T-cell (primary cell): ENCODE measurements at places on chromosomes 16 and 17.

DNA sequence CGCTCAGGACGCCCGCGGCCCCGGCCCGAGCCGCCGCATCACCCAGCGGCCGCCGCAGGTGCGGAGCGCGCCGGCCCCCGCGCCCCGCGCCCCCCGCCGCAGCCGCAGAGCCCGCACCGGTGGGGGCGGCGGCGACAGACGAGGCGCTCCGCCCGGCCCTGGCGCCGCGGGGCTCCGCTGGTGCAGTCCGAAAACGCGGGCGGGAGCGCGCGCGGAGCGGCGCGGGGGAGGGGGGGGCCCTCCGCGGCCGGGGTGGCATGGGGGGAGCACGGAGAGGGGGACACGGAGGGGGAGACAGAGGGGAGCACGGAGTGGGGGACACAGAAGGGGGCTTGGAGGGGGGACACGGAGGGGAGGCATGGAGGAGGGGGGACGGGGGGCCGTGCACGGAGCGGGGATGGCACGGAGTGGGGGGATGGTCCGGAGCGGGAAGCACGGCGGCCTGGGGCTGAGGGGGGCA, at the start of gene AATK:
TSS of gene AATK (minus strand) at position 189 of the 460 bp plus-strand sequence. CDS start 229 bp downstream, outside the sequence.
- no peak for DNase-seq
- H3K36me3 ChIP-seq, result no peaks in the 10 kb centered on the region
- peaks cover 10% of the 10 kb centered on the region for H3K4me1 ChIP-seq

DNA sequence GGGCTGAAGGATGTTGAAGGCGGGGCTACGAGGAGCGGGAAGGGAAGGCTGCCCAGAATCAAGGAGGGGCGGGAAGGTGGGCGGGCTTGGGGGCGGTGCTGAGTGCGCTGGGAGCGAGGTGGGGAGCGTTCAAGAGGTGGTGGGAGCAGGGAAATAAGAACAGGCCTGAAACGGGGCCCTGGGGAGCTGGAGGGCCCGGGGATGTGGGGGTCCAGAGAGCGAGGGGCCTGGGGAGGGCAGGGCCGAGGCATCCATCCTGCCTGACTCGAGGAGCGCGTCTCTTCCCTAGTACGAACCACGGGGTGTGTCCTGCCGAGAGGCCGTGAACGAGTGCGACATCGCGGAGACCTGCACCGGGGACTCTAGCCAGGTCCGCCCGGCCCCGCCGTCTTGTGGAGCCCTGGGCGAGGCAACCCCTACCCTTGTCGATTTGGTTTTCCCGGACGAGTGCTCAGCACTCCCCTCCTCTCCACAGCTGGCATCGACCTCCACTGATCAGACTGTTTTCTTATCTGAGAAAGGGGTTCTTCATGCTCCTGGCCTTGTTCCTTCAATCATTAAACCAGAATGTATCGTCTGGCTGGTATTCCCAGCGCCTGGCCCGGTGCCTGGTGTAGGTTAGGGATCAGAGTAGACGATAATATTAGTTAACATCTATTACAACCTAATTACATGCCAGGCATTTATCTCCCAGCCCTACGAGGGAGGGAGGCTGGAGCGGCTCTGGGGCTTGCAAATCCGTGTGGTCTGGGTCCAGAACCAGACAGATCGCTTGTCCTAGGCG, 17.2 kb downstream of the ADAM11 start:
- H3K4me3 ChIP-seq, result peak overlapping the region; percentile 66
- H3K27me3 ChIP-seq, result peaks cover 65% of the 10 kb centered on the region
- H3K4me1 ChIP-seq, result peaks cover 7% of the 10 kb centered on the region
- no peaks in the 10 kb centered on the region for H3K36me3 ChIP-seq

DNA sequence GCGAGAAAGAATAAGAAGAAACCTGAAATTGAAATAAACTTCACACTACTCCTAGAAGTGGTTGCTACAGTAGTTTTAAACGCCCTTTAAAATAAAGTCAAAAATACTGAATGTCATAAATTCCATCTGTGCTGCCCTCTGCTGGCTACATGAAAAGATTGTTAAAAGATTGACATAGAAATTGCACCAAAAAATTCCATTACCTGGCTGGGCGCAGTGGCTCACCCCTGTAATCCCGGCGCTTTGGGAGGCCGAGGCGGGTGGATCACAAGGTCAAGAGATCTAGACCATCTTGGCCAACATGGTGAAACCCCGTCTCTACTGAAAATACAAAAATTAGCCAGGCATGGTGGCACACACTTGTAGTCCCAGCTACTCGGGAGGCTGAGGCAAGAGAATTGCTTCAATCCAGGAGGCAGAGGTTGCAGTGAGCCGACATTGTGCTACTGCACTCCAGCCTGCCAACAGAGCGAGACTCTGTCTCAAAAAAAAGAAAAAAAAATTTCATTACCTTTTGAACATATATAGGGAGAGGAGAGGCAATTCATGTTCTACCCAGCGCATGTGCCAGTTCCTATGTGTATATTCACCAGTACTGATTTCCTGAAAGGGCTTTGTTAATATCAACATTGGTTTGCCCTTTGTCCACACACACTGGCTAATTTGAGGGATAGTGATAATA, 36.5 kb downstream of the CYTH1 start:
- peaks cover 83% of the 10 kb centered on the region for H3K4me1 ChIP-seq
- H3K36me3 ChIP-seq, result peaks cover 3% of the 10 kb centered on the region
- DNase-seq, result no peak
- no peaks in the 10 kb centered on the region for H3K27me3 ChIP-seq

GRCh38 chr17:77235370-77235941, 94.7 kb downstream of the SEC14L1 start:
- peaks cover 13% of the 10 kb centered on the region for H3K4me1 ChIP-seq
- H3K27ac ChIP-seq, result no peak overlapping the region
- H3K36me3 ChIP-seq, result no peaks in the 10 kb centered on the region
- no peak for DNase-seq
- peak overlapping the region; percentile 19 for H3K4me3 ChIP-seq
- peaks cover 4% of the 10 kb centered on the region for H3K27me3 ChIP-seq

DNA sequence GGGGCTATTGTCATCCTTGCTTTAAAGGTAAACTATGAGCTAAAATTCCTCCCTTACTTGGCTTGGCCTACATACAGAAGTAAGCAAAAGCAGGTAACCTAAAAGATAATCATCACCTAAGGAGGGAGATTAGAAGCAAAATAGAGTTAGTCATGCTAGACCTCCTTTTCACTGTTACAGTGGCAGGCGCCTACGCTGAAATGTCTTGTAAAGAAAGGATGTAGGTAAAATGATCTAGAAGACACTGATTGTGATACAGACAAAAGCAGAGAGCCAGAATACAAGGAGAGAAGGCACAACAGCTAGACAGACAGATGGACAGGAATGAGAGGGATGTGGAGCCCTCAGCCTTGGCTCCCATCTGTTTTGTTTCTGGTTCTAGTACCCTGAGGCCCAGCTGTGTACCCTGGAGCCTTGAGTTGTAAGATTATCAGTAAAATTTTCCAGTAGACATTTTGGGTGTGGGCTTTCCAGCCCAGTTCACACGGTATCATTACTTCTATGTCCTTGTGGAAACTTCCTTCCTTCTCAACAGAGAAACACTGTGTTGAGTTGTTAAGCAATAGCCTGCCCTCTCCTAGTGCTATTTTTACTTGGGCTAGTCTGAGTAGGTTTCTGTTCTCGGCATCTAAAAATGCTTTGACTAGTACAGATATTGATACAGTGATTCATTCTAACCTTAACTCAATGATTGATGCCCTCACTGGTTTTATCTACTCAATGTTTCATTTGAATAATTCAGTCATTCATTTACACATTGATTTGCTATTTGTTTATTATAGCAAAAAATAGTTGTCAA, 7.7 kb upstream of the C16orf78 start:
- no peaks in the 10 kb centered on the region for H3K27me3 ChIP-seq
- no peaks in the 10 kb centered on the region for H3K4me1 ChIP-seq
- H3K36me3 ChIP-seq, result no peaks in the 10 kb centered on the region
- H3K4me3 ChIP-seq, result no peak overlapping the region
- DNase-seq, result no peak
- H3K27ac ChIP-seq, result no peak overlapping the region

DNA sequence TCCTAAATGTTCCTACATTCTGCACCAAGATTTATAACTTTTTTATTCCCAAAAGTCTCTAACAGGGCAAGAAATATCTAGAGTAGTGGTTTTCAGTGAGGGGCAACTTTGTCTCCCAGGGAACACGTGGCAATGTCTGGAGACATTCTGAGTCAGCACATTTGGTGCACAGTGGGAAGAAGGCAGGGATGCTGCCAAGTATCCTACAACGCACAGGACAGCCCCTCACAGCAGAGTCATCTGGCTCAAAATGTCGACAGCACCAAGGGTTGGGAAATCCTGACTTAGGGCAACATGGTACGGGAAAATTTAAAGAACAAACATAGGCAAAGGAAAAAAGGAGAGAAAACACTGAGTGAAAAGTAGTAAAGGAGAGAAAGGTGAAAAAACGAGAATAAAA, 61.8 kb downstream of the SMG6 start:
- peaks cover 52% of the 10 kb centered on the region for H3K36me3 ChIP-seq
- DNase-seq, result no peak
- no peak overlapping the region for H3K4me3 ChIP-seq

GRCh38 chr17:77010667-77011066, 130.1 kb upstream of the SEC14L1 start:
- no peak overlapping the region for H3K27ac ChIP-seq
- no peaks in the 10 kb centered on the region for H3K27me3 ChIP-seq

- no peak for DNase-seq
- H3K4me3 ChIP-seq, result no peak overlapping the region
- no peaks in the 10 kb centered on the region for H3K4me1 ChIP-seq
- H3K36me3 ChIP-seq, result peaks cover 56% of the 10 kb centered on the region
- no peak overlapping the region for H3K27ac ChIP-seq
These were observed 78.1 kb downstream of the TIMM22 start for GRCh38 chr17:1074886-1075605.

DNA sequence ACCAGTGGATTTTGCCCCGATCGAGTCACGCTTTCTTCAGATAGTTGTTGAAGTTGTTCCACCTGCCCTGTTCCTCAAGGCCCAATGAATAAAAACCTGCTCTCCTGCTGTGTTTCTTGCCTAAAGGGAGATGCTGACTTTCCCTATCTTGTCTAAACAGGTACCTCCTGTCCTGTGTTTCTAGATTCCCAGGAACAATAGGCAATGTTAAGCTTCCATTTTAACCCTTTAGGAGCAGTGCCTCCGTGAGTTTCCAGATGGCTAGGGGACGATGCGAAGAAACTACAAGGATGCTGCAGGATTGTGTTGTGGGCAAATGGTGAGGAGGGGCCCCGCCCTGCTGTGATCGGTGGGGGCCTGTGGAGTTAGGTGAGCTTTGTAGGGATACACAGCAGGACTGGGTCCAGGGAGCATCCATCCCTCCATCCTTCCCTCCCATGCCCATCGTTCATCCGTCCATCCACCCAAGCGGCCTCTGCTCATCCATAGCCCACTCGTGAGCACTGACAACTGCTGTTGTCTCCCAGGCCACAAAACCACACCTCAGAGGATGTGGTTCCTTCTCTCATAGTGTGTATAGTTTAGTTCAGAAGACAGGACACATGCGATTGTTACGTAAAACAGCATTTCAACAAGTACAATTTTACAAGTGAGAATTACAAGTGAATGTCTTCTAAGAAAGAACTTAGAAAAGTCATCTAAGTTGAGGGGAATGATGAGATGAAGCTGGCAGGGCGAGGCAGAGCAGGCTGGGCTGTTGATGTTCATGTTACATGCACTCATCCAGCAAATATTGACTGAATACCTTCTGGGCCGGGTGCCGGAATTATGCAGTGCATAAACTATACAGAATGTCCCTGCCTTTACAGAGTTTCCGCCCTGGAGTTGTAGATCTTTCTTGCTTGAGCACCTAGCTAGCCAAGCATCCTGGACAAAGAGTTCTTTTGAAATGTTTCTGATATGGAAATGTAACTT, 5.2 kb downstream of the ARSG start:
- DNase-seq, result peak; percentile 59
- H3K27ac ChIP-seq, result peak overlapping the region; percentile 60
- peaks cover 63% of the 10 kb centered on the region for H3K4me1 ChIP-seq
- peak overlapping the region; percentile 39 for H3K4me3 ChIP-seq
- no peaks in the 10 kb centered on the region for H3K27me3 ChIP-seq

DNA sequence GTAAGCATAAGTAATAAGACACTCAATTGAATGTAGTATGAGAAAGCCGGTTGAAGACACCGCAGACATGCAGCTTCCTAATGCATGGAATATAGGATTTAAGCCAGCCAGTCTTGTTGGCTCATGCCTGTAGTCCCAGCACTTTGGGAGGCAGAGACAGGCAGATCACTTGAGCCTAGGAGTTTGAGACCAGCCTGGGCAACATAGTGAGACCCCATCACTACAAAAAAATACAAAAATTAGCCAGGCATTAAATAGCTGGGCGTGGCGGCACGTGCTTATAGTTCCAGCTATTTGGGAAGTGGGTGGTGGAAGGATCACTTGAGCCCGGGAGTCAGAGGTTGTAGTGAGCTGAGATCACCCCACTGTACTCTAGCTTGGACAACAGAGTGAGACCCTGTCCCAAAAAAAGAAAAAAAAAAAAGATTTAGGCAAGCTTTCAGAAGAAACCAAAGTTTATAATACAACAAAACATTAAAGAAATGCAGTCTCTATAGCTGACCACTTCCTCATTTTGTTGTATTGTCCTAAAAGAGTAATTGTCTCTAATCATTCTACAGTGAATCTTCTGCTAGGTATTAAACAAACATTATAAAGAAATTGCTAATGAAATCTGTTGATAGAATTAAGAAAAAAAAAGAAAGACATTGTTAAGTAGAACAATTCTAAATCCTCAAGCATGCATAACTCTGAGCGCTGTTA, 68.6 kb upstream of the KIFC3 start:
- no peaks in the 10 kb centered on the region for H3K36me3 ChIP-seq

GRCh38 chr17:58247511-58248363, 9.4 kb downstream of the LPO start:
- no peak overlapping the region for H3K27ac ChIP-seq
- H3K4me1 ChIP-seq, result no peaks in the 10 kb centered on the region
- no peaks in the 10 kb centered on the region for H3K36me3 ChIP-seq
- no peak overlapping the region for H3K4me3 ChIP-seq
- DNase-seq, result no peak

GRCh38 chr16:88471575-88471974, 18.5 kb downstream of the ZFPM1 start:
- peak overlapping the region; percentile 76 for H3K27ac ChIP-seq
- no peak overlapping the region for H3K4me3 ChIP-seq
- no peaks in the 10 kb centered on the region for H3K36me3 ChIP-seq
- peaks cover 31% of the 10 kb centered on the region for H3K4me1 ChIP-seq

DNA sequence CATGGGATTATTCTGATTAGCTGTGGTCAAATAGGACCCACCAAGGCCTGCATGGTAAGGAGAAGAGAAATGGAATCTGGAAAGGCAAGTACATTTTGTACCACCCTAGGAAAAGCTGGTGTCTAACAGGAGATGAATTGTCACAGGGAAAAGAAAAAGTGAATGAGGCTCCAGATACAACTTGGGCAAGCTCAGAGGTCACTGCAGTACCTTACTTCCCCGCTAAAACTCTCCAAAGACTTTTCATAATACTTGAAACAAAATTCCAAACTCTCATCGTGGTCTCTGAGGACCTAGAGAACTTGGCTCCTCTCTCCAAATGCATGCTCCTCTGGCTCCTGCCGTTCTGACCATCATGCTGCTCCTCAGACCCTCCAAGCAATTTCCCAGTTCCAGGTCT, 262.8 kb downstream of the GRIN2A start:
- no peaks in the 10 kb centered on the region for H3K36me3 ChIP-seq
- no peaks in the 10 kb centered on the region for H3K4me1 ChIP-seq
- no peaks in the 10 kb centered on the region for H3K27me3 ChIP-seq
- no peak for DNase-seq
- H3K4me3 ChIP-seq, result no peak overlapping the region
- no peak overlapping the region for H3K27ac ChIP-seq
